ENCODE measurements at places on chromosomes 12 and 14.

DNA sequence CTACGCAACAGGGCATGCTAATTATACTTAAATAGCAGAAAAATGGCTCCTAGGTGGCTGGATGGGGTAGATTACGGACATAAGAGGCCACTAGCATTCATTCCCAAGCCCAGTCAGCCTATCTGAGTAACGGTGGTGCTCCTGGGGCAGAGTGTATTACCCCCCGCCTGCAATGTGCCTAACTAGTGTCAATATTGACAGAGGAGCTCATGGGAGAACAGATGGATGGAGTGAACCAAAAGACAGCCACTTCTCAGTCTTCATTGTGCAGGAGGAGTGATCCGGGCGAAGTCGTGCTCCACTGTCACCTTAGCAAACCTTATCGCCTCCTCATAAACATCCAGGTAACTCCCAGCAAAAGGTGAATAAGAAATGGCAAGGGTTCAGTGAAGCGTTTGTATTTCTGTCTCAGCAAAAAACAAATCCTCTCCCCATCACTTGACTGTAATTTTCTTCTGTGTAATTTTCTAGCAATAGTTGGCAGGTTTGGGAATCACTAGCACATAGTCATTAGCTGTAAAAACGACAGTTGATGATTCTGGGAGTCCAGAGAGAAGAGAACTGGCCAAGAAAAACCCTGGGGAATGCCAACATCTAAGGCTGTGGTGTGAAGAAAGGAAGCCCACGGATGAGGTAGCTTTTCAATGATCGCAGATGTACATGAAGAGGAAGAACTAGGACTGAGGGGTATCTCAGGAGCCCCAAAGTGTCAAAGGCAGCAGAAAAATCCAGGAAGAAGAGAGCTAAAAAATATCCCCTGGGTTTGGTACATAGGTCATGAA is 126.6 kb upstream of the BCL2L14 start:
- DNase-seq = no peak

- DNase-seq = no peak
Measured at GRCh38 chr12:111259231-111259630, 109.7 kb downstream of the PHETA1 start.

DNA sequence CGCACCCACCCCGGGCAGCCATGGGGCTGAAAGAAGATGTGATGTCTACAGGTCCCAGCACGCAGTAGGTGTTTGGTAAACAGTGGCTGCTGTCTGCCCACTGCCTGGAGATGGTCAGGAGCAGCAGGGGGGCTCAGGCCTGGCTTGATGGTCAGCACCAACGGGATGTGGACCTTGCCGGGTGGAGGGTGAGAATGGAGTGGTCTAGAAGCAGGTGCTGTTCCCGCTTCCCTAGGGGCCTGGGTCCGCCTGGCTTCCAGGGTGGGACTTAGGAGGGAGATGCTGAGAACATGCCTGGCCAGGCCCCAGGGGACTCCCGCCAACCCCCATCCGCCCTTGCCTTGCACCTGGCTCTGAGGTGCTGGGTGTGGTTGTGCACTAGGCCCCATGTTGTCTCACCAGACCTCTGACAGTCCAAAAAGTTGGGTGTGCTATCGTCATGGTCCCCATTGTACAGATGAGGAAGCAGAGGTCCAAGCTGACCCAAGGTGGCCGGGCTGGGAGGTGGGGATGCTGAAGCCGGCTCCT is 12.9 kb downstream of the FAM222A start:
- no peak for DNase-seq

DNA sequence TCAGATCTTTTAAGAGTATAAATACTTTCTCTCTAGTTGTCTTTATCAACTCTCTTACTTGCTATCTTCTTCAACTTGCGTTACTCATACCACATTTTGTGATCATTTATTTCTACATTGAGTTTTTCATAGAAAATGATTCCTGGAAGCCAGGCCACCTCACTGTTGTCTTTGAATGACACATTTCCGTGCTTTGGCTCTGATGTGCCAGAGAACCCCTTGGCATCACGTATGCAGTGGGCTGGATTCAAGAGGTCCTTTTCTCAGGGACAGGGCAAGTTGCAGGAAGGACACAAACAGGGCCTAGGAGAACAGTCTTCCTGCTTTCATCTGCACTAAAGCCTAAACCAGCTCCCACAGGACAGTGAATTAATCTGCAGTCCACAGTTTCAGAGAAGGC is 70.3 kb upstream of the PYGL start:
- no peak for DNase-seq

- peak; percentile 59 for DNase-seq
Measured at GRCh38 chr14:21264025-21264801, 5.0 kb downstream of the HNRNPC start.
